Nephron progenitor cell (in vitro differentiated cells): ENCODE measurements at places on chromosomes 16 and 17.

DNA sequence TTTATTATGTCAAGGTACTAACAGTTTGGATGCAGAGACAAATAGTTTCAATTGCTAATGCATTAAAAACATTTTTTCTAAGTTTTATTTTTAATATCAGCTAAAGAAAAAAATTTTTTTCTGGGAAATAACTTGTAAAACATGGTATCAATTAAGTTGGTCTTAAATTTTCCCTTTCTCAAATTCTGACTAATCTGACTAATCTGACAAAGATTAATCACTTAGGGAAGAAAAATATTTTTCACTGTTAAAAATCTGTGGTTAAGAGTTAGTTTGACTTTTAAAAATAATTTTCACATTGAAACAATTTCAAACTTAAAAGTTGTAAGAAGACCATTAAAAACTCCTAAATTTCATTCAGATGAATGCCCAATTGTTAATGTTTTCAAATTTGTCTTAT lies 74.6 kb downstream of the MYO1D start:
- DNase-seq = no peak

DNA sequence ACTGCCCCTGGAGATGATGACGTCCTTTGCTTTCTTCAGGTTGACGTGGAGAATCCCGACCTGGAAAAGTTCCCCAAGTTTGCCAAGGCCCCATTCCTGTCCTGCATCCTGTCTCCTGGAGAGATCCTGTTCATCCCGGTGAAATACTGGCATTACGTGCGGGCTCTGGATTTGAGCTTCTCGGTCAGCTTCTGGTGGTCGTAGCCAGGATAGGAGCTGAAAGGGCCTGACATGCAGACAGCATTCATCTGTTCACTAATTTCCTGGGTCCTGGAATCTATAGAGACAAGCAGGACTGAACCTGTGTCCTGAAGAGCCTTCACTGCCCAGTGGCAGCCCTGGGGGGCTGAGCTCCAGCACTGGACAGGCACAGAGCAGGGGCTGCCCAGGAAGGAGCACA lies 17.2 kb downstream of the KDM8 start:
- DNase-seq = no peak

DNA sequence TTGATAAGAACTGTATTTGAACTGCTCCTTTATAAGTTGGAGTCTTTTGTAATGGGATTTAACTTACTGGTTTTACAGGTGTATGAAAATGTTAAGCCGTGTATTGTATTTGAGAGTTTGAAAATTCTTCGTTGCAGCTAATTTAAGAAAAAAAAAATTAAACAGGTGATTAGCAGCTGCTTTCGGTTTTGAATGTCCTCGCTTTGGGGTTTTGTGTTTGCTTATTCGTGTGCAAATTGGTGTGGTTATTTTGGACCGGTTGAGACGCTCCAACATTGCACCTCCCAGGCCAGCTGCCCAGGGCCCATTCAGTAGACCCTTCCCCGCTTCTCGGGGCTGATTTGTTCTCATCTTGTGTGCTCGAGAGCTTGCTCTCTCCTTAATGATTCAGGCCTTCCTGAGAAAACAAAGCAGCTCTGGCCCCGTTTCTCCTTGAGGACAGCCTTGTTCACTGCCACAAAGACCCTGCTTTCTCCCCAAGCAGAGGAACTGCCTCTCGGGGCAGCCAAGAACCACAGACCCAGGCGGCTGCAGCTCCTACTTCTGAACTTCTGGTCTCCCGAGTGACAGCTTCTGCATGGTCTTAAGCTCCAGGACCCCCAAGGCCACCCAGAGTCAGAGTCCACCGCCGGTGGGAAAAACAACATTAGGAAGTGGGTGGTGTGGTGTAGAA lies 100.5 kb downstream of the MSI2 start:
- no peak for DNase-seq

- DNase-seq = no peak
These were observed 22.3 kb downstream of the ERN1 start for GRCh38 chr17:64107500-64108236.

- peak; percentile 70 for DNase-seq
These were observed at the start of gene MEIOB for GRCh38 chr16:1871974-1872635. Gene MEIOB (minus strand): TSS chr16:1872164. CDS start chr16:1868175, 3,989 bp downstream.

DNA sequence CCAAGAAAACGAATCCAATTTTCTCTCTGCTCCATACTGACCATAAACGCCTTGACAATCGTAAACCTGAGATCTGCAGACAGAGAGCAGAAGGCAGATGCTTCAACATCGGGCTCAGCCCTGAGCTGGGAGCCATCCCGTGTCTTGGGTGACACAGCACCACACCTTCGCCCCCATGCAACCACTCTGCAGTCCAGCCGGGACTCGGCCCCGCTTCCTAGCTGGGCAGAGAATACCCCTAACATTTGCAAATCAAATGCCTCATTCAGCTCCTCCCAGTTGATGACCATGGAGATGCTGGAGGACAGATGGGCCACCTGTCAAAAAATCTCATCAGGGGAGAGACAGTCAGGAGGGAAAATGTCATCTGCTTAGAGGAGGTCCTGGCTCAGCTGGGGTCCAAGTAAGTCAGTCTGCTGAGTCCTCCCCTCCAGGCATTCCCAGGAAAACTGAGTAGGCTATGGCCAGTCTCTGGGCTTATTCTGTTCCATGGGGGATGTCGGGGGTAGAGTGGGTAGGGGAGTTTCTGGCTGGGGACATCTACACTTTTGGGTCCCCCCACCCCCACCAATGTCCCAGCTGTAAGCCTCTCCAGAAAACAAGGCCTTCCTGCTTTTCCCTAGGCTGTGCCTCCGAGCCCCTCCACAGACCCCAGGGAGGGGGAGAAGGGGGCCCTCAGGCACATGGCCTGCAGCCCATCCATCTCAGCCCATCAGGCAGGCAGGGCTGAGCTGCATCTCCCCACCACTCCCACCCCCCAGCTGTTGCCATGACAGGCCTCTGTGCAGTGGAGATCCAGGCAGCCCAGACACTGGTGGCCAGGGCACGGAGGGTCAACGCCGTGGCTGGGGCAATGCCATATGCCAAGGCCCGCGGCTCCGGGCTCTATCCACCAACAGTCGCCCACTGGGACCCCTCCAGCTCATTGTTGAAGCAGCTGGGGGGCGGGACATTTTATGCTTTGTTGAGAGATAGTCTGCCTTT lies 158.6 kb downstream of the AXIN2 start:
- peak; percentile 23 for DNase-seq

DNA sequence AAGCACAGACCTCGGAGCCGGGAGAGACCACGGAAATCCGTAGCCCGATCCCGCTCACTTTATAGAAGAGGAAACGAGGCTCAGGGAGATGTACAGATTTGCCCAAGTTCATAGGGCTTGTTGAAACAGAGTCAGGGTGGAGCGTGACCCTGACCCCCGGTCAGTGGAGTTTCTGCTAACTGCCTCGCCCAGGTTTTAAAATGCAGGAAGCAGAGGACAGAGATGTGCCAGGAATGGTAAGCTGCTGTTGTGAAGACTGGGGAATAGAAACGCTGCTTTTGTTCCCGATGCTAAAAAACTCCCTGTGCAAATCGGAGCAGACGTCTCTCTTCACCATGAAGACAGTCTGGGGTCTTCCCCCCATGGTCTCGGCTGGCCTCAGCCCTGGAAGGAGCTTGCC lies 403.0 kb downstream of the SEC14L1 start:
- no peak for DNase-seq

GRCh38 chr17:8046306-8046928 lies 7.6 kb downstream of the ALOX15B start:
- DNase-seq = no peak

GRCh38 chr16:50834701-50835100 lies 92.8 kb downstream of the CYLD start:
- DNase-seq = no peak

GRCh38 chr17:29590411-29591145 lies 1.1 kb upstream of the GIT1 start:
- peak; percentile 26 for DNase-seq

DNA sequence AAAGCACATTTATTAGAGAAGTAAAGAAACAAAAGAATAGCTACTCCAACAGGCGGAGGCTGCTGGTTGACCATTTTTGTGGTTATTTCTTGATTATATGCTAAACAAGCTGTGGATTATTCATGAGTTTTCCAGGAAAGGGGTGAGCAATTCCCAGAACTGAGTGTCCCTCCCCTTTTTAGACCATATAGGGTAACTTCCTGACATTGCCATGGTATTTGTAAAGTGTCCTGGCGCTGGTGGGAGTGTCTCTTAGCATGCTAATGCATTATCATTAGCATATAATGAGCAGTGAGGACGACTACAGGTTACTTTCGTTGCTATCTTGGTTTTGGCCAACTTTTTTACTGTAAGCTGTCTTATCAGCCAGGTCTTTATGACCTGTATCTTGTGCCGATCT lies 12.2 kb upstream of the HS3ST4 start:
- no peak for DNase-seq

DNA sequence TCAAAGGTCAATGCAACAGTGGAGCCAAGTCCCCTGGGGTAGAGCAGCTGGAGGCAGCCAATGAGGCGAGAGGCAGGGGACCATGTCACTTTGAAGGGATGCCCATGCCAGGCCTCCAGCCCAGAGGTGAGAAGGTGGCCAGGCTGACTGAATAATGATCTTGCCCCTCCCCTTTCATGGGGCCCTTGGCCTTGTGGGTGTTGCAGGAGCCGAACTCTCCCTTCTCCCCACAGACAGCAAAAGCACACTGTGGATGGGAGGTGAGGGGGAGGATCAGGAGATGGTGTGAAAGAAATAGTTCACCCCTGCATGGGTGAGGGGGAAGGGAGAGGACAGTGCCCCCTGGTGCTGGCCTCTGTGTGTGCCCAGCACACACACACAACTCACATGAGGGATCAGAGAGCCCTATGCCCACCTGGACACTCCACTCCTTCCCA lies 15.8 kb upstream of the TBX21 start:
- DNase-seq = no peak
